ENCODE measurements at places on chromosomes 16 and 17.
A peak's percentile ranks its signal among the peaks of the same experiment; 100 is the strongest.

- no peak for DNase-seq
Measured at GRCh38 chr16:10782628-10783027, 36.0 kb downstream of the TVP23A start.

GRCh38 chr16:19549673-19550072 lies 5.8 kb upstream of the VPS35L start:
- no peak for DNase-seq

DNA sequence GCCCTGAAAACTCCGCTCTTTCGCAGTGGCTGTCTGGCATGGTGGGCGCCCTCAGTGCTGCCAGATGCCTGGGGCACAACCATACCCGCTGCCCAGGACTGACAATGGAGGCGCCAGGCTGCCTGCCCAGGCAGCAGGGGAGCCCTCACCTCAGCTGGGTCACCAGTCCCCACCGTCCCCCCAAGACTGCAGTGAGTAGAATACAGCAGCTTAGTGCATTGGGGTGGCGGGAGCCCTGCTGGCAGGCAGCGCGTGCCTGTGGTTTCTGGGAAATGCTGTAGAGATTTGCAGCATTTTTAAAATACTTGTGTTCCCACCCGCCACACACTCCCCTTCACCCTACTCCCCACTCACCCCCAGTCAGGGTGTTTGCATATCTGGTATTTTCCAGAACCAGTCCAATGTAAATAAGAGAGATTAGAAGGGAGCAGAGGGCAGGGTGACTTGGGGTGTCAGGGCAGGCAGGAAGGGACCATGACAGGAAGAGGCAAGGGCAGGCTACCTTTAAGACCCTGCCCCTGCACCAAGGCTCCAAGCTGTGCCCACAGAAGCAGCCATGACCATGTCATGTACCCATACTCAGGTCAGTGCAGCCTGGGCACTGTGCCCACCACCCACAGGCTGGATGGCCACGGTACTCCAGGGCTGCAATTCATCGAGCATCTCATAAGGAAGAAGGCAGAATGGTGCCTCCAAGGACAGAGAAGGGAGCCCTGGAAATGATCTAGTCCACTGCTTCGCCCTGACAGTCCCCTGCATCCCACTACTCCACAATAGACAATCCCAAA lies 21.5 kb downstream of the MYO18A start:
- DNase-seq, result no peak

DNA sequence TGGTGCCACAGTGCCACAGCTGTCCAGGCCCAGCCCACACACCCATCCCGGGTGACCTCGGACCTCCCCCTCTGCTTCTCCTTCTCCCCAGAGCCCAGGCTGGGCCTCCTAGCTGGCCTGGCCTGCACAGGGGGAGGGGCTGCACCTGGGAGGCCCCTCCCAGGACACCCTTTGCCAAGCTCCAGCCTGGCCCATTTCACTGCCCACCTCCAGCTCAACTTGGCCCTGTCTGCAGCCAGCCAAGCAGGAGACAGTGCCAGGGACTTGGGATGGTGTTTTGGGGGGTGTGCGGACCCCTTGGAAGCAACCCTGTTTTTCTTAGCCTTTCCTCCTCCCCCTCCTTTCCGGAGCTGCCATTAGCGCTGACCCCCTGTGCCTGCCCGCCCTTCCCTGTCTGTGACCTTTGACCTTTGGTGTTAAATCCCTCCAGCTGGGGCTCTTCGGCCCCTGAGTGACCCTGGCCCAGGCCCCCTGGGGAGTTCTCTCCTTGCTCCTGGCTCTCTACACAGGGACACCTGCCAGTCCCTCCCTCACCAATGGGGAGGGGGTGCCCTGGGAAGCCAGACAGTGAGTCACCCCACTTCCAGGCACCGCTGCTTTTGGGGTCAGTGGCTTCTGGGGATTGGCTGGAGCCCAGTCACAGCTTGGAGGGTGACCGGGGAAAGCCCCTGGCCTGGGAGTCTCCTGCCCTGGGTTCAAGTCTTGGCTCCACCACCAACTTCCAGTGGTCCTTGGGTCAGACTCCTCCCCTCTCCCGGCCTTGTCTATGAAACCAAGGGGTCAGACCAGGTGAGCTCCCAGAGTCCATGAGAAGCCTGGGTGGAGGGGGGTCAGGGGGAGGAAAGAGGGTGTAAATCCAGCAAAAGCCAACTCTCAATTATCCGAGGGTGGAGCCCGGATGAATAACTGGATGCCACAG lies 1.9 kb downstream of the GLIS2 start:
- no peak for DNase-seq

DNA sequence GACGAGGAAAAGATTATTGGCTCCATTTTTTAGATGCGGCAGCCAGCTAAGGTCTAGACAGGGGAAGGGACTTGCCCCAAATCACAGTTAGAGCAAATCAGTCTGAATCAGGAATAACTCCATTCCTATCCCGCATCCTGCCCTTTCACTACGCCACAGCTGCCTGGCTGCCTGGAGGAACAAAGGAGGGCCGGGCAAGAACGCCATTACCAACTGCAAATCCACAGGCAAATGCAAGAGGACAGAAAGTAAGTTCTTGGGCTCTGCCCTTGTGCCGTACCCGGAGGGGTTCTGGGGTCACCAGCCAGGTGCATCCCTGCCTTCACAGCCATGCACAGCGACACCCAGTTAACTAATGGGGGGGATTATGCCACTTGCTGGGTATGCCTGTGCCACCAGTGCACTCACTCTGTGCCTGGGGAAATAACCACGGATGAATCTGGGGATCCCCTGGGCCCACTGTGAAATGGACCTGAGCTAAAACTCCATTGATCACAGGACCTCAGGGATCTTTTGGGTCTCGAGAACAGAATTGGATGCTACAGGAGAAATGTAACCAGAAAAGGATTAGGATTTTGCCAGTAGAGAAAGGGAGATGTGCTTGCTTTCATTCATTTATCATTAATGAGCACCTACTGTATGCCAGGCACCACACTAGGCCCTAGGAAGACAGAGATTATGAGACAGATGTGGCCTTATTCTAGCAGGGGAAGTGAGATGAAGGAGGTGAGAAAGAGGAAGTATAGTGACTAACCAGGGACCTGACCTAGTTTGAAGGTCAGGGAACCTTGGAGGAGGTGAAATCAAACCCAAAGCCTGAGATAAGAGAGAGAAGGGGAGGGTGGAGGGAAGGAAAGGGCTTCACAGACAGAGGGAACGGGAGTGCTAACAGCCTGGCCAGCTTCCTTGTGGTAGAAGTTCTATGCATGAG lies 17.7 kb downstream of the BCL7C start:
- no peak for DNase-seq

GRCh38 chr17:73068322-73069153 lies 23.9 kb downstream of the SLC39A11 start:
- DNase-seq, result peak; percentile 13

GRCh38 chr16:31471875-31472708 lies at the start of gene TGFB1I1:
Gene TGFB1I1 (plus strand): TSS chr16:31472152. CDS start chr16:31472189, 37 bp downstream.
- no peak for DNase-seq

DNA sequence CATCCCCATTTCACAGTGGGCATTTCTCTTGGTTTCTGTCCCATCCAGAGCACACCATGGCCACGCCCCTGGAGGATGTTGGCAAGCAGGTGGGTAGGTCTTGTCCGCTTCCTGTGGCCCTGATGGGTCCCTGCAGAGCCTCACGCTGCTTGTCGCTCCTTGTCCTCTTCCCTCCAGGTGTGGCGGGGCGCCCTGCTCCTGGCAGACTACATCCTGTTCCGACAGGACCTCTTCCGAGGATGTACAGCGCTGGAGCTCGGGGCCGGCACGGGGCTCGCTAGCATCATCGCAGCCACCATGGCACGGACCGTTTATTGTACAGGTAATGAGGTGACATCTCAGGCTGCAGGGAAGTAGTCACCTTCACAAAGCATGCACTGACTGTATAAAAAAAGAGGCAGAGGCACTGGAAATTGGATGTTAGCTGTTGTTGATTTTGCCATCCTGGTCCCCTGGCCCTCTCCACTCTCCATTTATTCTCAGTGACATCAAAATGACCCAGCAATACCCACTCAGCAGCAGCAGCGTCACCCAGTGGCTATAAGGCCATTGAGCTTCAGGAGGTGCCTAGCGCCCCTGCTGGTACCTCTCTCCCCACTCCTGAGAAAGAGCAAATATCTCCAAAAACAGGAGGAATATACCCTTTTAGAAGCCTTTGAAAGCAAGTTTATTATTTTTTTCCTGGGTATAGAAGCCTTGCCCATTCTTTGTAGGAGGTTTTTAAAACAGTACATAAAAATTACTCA lies 13.7 kb downstream of the METTL22 start:
- DNase-seq, result no peak

DNA sequence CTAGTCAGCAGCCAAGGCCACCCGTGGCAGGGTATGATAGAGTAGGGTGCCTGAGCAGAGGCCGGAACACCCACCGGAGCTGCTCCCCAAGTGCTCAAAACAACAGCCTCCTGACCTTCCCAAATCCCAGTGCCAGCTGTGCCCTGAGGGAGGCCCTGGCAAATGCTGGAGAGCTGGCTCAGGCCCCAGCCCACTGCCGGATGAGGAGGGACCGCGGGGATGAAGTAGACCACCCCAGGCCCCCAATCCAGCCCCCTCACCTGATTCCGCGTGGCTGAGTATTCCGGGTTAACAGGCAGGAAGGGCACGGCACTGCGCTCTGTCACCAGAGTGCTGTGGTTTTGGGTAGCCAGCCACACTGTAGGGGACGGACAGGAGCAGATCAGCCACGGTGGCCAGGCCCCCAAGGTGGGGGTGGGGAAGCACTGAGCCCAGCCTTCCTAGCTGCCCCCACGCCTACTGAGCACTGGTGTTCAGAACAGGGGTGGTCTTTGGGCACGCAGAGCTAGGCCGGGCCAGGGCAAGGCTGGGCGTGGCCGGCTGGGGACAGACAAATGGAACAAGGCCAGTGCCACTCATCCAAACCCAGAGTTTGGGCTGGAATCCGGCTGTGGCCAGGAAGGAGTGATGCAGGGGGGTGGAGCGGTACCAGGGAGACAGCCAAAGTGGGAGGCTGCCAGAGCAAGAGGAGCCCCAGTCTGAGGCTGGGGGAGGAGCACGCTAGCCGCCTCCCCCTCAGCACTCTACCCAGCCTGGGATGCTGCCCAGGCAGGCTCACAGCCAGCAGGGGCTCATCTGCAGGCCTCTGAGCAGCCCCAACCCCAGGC lies 9.1 kb downstream of the TP53I13 start:
- no peak for DNase-seq

GRCh38 chr16:77531752-77532151 lies 96.9 kb upstream of the ADAMTS18 start:
- DNase-seq, result no peak

- no peak for DNase-seq
Measured at GRCh38 chr16:58332997-58333700, 38.3 kb upstream of the PRSS54 start.

DNA sequence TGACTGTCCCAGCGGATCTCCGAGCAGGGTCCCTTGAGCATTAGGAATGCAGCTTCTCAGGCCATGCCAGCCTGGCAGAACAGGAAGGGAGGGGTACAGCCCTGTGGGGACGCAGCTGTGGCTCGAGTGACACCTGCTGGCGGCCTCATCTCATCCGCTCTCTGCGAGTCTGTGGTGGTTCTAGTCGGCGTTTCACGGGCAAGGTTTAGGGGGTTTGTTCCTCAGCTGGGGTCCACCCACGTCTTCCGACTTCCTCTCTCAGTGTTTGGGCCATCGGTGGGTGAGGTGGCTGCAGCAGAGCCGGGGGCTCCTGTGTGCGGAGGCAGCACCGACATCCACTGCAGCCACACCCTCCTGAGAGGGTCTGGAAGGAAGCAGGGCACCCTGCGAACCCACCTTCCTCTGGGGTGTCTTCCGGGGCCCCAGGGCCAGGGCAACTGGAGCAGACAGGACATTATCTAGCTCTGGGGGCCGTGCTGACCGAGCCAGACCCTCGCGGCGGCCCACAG lies 33.3 kb downstream of the JPH3 start:
- peak; percentile 16 for DNase-seq

- no peak for DNase-seq
Measured at GRCh38 chr16:56632848-56633365, 448 bp downstream of the MT1M start.

DNA sequence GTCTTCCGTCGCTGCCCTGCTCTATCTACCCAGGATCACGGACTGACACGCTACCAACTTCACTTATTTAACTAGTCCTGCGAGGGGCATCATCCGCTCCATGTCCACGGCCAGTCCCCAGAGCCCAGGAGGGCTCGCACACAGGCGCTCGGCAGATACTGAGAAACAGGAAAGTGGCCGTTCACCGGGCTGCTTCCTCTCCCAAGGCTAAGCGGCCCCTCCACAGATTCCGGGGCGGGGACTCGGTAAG lies 388 bp downstream of the OXLD1 start:
- no peak for DNase-seq

- DNase-seq, result no peak
Measured at GRCh38 chr16:58280846-58281301, 14.0 kb downstream of the PRSS54 start.

GRCh38 chr16:68732741-68733399 lies 4.2 kb upstream of the CDH1 start:
- no peak for DNase-seq

- no peak for DNase-seq
Measured at GRCh38 chr17:59845595-59846393, 46.9 kb downstream of the TUBD1 start.

- DNase-seq, result no peak
Measured at GRCh38 chr17:42835732-42836131, 2.5 kb downstream of the PSME3 start.

GRCh38 chr16:13542284-13542683 lies 377.7 kb upstream of the ERCC4 start:
- no peak for DNase-seq

DNA sequence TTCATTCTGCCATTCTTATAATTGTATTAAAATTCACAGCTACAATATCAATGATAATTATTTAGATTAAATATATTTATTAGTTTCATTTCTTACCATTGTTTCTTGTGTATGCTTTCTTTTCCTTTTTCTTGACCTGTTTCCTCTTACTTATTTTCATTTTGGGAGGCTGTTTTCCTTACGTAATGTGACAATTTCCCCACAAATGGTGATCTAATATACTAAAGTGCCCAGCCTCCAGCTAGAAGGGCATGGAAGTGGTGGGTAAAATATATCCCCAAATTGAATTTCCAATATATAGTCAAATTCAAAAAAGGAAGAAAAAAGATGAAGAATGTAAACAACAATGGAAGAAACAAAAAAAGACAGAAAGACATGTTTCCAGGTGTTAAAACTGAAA lies 1.5 kb upstream of the ABCA6 start:
- no peak for DNase-seq

DNA sequence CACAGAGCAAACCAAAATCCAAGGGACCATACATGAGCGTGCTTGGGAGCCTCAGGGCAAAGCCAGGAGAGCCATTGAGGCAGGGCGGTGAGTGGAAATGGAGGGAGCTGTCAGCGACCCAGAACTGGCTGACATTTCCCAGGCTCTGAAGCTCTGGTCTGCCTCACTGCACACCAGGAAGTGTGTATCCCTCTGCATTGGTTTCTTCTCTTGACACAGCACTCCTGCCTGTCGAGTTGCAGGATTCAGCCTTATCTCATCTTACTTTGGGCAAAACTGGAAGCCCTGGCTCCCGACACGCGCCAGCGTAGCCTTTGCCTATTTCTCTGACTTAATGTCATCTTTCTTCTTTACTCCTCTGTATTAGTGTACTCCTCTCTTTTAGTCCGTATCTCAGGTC lies 144.7 kb upstream of the HS3ST3A1 start:
- no peak for DNase-seq
